ENCODE measurements at places on chromosomes 13 and 19.
A peak's percentile ranks its signal among the peaks of the same experiment; 100 is the strongest.

DNA sequence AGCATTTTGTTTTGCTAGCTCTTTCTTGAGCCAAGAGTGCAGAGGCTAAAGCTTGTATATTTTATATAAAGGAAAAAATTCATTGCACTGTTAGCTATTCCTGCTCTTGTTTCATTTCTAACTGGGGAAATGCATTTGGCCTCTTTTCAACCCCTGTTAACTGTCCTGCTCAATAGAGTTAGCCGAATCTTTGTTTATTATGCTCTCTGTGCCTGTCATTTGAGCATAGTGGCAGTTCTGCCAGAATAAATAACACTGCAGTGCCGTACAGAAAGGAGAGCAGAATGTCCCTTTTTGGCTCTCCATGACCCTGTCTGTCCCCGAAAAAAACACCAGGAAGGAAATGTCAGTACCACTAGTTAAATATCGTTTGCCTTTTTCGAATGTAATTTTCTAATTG, 350.8 kb downstream of the MYO16 start:
- DNase-seq, result no peak

- DNase-seq, result no peak
Measured at GRCh38 chr19:54532528-54532927, 29.9 kb downstream of the LAIR2 start.

- DNase-seq, result no peak
Measured at GRCh38 chr19:9839415-9839814, 4.3 kb downstream of the PIN1 start.

- no peak for DNase-seq
Measured at GRCh38 chr13:36046672-36047071, 84.5 kb downstream of the DCLK1 start.

GRCh38 chr19:56133858-56134653, 7.0 kb upstream of the ZNF444 start:
- DNase-seq, result no peak

DNA sequence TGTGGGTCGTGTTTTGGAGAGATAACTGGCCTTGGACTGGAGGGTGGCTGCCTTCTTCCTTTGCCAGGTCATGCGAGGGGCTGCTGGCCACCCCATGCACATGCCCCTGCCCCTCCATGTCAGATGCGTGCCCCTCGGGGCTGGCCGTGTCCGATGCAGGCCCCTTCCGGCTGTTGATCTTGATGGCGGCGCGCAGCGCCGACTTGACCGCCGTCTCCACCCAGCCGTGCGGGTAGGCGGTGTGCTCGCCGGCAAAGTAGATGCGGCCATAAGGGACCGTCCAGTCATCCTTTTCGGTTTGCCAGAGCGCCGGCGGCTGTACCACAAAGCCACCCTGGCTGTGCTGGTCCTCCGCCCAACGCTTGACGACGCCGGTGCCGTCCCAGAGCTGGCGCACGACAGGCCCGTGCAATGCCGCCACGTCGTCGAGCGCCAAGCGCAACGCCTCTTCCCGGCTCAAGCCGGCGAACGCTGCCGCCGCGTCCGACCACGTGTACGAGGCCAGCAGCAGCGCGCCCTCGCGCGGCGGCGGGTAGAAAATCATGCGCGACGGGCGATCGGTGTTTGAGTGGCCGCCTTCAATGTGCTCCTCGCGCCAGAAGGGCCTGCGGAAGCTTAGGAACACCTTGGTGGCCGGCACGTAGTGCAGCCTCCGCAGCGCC, 6.9 kb downstream of the IL4I1 start:
- peak; percentile 69 for DNase-seq

DNA sequence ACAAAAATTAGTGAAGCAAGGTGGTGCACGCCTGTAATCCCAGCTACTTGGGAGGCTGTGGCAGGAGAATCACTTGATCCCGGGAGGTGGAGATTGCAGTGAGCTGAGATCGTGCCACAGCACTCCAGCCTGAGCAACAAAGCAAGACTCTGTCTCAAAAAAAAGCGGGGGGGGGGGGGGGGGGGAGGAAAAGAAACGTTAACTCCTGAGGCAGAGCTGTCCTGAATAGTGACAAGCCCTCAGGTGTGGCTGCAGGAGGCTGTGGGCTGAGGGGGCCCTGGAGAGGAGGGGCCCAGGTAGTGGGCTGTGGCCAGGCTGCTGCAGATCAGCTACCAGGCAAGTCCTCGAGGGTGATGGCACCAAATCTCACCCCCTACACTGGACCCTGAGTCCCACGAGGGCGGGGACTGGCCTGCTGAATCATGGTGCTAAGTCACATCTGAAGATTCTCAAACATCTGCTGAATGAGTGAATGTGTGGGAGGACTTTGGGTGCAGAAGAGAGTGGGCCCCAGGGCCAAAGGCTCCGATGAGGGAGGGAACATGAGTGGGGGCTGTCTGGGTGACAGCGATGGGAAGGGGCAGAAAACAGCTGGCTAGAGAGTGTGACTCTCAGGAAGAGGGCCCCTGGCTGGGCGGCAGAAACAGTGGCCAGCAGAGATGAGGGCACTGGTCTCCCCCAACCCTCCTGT, 24.6 kb upstream of the ATP1A3 start:
- DNase-seq, result no peak

DNA sequence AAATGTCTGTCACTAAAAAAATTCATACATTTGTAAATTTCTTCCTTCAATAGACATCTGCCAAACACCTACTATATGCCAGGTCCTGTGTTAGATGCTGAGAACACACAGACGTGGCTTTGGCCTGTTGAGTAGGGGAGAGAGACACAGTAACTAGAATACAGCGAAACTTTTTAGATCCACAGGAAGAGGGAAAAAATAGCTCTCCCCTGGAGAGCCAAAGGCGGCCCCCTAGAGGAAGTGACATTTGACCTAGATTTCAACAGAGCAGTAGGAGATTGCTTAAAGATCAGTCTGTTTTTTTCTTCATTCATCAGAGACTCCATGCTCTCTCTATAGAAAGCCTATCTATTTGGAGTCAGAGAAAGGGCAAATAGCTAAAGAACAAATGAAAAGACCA, 11.3 kb downstream of the LCP1 start:
- no peak for DNase-seq

- no peak for DNase-seq
Measured at GRCh38 chr13:33185853-33186252, 99.7 kb downstream of the STARD13 start.

DNA sequence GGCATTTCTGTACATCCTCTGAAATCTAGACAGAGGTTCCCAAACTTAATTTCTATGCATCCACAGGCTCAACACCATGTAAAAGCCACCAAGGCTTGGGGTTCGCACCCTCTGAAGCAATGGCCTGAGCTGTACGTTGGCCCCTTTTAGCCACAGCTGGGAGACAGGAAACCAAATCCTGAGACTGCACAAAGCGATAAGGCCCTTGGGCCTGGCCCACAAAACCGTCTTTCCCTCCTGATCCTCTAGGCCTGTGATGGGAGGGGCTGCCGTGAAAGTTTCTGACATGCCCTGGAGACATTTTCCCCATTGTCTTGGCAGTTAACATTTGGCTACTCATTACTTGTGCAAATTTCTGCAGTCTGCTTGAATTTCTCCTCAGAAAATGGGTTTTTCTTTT, 766.4 kb downstream of the GPC5 start:
- DNase-seq, result no peak

- no peak for DNase-seq
Measured at GRCh38 chr13:95546919-95547318, 5.6 kb upstream of the CLDN10 start.

DNA sequence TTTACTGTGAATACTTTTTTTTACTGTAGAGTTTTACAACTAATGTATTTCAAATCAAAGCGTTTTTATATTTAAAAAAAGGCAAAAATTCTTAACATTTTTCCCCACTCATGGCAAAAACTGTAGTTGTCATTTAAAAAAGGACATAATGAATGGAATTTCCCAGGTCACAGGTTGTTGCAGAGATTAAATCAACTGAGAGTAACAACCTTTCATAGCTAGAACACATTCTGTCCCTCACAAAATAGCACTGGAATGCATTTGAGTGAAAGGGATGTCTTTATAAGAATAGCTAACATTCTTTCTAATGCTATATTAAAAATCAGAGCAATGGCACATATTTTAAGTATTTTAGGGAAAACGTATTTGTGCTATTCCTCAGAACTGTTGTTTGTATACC, 1393.3 kb upstream of the ATXN8OS start:
- DNase-seq, result no peak

- DNase-seq, result no peak
Measured at GRCh38 chr13:80877209-80877943, 536.5 kb upstream of the SPRY2 start.

- no peak for DNase-seq
Measured at GRCh38 chr13:43647471-43647870, 139.3 kb downstream of the ENOX1 start.

DNA sequence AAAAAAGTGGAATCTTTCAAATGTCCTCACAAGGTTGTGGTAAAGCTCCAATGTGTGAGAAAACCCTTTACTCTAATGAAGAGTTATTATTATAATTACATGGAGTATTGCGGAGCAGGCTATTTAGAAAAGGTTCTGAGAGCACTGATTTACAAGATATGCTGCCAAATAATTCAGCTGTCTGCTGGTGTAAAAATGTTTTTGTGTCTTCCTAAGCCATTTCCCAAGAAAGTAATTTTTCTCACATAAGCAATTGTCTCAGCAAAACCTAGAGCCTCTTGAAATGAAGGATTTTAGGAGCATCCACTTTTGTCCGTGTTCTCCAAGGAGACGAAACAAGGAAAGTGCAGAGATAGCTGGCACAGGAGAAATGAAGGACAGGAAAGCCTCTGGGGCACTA, 229.6 kb upstream of the STARD13 start:
- DNase-seq, result no peak

DNA sequence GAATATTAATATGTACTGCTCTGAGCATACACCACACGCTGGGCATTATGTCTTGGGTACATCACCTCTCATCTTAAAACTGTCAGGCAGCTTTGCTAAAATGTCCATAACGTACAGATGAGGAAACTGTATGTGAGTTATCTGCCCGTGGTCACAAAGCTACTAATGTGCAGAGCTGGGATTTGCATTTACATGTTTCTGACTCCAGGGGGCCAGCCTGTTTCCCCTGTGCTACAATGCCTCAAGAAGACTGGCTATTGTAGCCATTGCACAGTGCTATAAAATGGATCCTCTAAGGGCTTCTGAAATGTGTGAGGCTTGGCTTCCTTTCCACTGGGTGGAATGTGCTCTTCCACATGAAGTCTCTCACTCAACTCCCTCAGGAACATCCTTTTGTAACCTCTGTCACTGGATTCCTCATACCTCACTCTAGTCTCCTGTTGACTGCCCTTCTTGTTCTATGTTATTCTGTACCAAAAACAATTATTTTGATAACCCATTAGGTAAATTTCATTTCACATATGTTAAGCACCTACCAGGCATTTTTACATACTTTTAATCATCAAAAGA, 95.6 kb upstream of the HTR2A start:
- DNase-seq, result no peak

DNA sequence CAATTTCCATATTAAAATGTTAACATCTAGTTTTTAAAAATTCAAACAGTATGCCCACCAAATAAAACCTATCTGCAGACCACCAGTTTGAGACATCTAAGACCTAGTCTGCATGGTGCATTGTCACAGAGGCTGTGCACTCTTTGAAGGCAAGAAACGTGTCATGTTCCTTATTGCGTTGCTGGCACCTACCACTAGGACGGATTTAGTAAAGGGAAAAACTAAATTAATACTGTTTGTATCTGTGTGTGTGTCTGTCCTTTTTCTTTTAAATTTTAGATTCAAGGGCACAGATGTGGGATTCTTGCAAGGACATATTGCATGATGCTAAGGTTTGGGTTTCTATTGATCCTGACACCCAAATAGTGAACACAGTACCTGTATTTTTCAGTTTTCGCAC, 481.4 kb downstream of the UQCRFS1 start:
- no peak for DNase-seq

DNA sequence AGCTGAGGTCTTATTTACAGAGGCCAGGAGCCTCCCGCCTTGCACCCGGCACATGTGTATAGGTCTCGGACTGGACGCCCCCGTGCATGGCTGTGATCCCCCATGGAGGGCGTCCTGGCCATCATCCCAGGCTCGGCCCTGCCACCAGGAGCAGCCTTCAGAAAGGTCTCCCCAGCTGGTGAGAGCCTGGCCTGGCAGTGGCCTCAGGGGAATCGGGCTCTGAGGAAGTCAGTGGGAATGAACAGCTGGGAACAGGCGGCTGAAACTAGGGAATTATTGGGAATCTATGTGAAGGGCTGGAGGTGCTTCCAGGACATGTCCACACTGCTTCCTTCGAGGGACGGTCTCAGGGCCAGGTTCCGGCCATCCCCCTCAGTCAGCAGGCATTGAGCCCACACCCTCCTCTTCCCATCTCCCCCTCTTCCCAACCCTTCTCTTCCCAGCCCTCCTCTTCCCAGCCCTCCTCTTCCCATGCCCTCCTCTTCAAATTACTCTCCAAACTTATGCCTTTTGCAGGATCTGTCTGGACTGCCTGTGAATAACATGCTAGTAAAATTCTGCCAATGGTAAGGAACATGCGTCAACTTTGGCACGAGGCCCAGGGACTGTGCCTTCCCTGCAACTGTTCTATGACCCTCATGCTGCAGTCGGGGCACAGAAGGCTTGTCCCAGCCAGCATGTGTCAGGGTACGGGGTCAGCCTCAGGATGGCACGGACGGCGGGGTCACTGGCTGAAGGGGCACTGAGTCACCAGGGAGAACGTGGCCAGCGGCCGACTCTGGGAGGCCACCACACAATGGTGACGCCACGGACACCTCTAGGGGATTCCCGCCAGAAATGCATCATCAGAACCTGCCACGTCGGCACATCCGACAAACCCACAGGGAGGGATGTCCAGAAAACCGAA, 24.2 kb upstream of the C13orf46 start:
- no peak for DNase-seq

DNA sequence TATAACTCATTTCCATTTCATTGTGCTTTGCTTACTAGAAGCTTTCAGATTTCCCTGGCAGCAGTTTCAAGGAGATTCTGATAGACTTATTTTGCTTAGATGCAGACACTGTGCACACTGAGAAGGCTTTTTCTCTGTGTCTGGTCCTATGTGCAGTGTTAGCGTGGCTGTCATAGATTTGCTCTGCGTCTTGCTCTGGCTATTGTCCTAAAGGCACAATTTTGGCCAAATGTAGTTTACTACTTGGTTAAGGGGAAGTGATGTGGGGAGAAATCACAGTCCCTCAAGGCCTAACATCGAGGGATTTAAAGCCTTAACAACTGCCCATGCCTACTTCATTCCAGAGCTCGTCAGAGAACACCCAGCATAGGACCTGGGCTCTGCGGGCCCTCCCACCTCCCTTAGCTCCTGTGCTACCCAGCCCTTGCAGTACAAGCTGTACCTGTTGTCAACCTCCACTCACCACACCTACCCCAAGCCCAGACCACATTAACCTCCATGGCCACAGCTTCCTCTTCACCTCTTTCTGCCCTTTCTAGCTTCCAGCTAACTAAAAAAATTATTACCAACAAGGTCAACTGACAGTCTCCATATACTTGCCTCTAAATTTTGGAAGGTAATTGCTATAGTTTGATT, 38.9 kb upstream of the KATNAL1 start:
- DNase-seq, result peak; percentile 19

DNA sequence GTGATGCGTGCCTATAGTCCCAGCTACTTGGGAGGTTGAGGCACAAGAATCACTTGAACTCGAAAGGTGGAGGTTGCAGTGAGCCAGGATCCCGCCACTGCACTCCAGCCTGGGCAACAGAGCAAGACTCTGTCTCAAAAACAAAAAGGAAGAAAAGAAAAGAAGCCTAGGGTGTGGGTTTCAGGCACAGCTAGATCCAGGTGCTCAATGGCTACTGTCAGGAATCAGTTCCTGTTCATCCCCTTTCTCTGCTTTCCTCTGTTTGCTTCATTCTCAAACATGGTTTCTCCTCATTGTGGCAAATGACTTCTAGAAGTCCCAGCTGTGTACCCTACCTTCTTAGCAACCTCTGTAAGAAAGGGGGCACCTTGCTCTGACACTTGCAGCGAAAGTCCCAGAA, 5.9 kb downstream of the CBLC start:
- DNase-seq, result no peak
